ENCODE measurements at places on chromosomes 16 and 17.

- no peak for DNase-seq
These were observed 27.0 kb downstream of the ARHGAP17 start for GRCh38 chr16:24988129-24988518.

GRCh38 chr17:74282587-74283370 lies 8.7 kb downstream of the DNAI2 start:
- DNase-seq = no peak

DNA sequence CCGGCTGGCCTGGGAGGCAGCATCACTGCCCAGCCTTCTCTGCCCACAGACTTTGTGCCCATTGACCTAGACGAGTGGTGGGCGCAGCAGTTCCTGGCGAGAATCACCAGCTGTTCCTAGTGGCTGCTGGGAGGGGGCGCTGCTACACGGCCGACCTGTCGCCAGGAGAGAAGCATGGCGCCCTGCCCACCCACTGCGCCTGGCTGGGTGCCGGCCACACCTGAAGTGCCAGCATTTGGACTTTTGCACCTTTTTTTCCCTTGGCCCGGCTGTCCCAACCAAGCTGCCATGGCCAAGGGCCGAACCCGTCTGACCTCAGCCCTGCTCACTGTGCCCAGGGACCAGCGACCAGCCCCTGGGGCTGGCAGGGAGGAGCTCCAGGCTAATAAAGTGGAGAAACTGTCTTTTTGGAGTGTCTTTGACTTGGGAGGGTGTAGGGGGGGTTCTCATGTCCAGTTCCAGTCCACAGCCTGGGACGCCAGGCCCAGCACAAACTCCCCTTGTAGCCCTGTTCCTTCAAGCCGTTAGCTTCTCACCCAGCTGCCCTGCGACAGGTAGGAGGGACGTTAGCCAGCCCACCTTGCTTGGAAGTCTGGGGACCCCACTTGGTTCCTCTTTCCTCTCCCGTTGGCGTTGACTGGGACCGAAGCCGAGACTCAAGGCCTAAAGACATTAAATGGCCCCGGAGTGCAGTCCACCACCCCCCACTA lies 939 bp upstream of the WDR90 start:
- DNase-seq = no peak

DNA sequence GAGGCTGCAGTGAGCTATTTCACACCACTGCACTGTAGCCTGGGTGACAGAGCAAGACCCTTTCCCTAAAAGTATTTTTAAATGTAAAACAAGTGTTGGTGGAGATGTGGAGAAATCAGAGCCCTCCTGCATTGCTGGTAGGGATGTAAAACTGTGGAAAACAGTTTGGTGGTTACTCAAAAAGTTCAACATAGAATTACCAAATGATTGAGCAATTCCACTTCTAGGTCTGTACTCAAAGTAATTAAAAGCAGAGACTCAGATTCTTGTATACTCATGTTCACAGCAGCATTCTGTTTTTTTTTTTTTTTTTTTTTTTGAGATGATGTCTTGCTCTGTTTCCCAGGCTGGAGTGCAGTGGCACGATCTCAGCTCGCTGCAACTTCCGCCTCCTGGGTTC lies 141.8 kb downstream of the PITPNC1 start:
- DNase-seq = no peak

DNA sequence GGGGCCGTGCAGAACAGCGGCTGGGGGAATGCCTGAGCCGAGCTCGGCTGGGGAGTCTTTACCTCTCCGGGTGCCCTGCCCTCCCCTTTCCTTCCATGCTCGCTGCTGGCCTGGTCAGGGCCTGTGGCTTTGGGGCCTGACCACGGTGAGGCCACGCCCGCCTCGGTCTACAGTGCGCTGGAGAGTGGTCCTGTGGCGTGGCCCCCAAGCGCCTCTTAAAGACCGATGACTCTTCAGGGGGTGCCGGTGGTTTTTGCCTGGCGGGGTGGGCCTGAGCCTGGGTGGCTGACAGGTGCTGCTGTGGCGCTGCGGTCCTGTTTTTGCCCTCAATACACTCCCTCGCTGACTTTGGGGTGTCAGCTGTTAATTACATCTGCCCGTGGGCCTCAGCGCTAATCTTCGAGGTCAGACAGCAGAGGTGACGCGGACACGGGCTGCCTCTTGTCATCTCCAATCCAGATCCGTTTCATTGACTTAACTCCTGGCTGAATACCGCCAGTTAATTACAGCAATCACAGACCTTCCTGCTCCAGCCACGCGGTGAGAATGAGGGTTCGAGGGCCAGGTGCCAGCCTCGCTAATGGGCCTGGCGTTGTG lies 29.7 kb downstream of the GSE1 start:
- DNase-seq = no peak

GRCh38 chr17:83004791-83005380 lies 74.5 kb upstream of the METRNL start:
- no peak for DNase-seq

DNA sequence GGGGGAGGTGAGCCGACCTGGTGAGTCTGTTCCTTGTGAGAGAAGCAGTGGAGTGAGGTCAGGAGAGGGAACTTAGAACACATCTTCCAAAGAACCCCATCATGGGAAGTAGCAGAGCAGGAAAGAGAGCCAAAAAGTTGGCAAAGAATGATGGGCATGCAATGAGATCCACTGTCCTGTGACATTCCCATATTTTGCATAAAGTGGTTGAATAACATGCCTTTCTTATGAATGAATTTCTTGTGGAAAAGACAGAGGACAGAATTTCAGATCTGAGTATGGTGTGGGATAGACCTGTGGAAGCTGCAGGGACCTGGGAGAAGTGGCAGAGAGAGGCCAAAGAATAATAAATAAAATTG lies 41.3 kb downstream of the TMEM100 start:
- no peak for DNase-seq

GRCh38 chr17:68260051-68260762 lies 12.4 kb downstream of the AMZ2 start:
- DNase-seq = peak; percentile 15

GRCh38 chr17:63973930-63974593 lies 1.3 kb upstream of the SCN4A start:
- DNase-seq = no peak

DNA sequence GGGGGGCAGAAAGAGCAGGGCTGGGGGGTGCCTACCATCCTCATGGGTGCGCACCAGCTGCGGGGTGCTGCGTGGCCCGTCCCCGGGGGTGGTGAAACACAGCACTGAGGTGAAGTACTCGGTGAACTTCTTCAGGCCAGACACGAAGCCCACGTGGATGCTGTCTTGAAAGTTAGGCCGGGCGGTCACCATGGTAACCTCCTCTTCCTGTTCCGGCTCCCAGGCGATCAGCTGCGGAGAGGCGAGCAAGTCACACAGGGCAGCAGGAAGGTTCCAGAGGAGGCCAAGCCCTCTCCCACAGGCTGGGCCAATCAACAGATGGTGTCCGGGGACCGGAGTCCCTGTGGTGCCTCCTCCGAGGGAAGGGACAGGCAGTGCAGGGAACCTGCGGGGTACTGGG lies 90.1 kb upstream of the CDC42EP4 start:
- no peak for DNase-seq

- no peak for DNase-seq
These were observed 80.2 kb downstream of the DYNLRB2 start for GRCh38 chr16:80620736-80621605.

- DNase-seq = no peak
These were observed 59.2 kb upstream of the ADORA2B start for GRCh38 chr17:15885770-15886169.

DNA sequence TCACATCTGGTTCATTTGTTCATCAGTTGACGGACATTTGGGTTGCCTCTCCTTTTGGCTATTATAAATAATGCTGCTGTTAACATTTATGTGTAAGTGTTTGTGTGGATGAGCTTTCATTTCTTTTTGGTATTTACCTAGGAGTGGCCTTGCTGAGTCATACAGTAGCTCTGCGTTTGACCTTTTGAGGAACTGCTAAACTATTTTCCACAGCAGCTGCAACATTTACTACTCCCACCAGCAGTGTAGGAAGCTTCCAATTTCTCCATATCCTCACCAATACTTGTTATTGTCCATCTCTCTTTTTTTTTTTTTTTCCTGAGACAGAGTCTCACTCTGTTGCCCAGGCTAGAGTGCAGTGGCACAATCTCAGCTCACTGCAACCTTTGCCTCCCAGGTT lies 20.7 kb upstream of the PLCG2 start:
- no peak for DNase-seq

DNA sequence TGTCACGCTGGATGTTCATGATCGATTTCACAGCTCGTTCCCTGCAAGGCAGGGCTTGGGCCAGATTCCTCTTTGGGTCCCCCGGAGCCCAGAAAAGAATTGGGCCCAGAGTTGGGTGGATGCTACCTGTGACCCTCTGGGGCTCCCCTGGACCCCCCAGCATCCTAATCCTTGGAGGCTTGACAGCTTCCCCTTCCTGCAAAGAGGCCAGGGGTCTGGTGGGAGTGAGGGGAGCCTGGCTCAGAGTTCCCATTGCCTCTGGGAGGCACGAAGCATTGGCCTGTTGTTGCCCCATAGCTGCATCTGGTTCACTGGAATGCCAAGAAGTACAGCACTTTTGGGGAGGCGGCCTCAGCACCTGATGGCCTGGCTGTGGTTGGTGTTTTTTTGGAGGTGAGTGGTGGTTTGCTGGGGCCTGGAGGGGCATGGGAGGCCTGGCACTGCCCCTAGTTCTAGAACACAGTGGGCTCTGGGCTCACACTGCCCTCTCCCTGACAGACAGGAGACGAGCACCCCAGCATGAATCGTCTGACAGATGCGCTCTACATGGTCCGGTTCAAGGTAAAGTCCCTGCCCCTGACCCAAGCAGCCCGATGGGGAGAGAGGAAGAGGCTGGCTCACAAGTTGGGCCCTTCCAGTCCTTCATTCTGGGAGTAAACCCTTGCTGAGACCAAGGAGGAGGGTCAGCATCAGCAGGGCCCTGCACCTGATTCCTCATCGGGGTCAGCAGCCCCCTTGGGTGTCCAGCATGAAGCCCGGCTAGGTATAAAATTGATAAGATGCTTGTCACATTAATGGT lies 7.2 kb downstream of the CA7 start:
- no peak for DNase-seq

DNA sequence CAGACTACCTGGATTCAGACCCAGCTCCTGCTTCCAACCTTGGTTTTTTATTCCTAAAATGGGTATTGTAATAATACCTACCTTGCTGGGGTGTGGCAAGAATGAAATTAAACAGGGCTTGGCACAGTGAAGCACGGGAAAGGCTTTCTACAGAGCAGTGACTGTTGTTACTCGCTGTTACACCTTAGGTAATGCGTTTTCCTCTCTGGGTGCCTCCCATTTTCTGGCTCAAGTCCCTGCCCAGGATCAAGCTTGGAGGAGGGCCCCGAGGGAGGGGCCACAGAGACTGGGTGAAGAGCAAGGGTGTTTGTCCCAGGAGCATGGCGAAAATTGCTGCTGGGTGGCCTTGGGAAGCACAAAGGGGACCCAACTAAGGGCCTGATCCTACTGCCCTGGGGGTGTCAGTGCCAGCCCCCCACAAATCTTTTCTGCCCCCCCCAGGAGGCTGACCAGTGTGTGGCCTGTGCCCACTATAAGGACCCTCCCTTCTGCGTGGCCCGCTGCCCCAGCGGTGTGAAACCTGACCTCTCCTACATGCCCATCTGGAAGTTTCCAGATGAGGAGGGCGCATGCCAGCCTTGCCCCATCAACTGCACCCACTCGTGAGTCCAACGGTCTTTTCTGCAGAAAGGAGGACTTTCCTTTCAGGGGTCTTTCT lies 13.3 kb downstream of the MIEN1 start:
- no peak for DNase-seq

DNA sequence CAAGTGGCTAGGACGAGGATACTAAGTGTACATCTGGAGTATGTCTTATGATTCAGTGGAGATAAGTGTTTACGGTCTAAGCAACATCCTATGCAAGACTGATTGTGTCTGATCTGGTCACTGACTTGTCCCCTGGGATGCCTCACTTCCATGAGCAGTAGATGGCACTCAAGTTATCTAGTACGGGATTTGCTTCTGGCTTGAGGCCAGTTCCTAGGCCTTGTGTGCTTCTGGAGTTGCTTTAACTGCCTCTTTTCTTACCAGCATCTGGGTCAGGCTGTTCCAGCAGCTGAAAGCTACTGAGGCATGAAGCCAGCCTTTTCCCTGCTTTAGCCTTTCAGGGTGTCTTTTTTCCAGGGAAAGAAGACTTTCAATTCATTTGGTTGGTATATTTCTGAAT lies 23.0 kb downstream of the SUPT6H start:
- no peak for DNase-seq

GRCh38 chr17:9897372-9897968 lies 7.6 kb downstream of the RCVRN start:
- no peak for DNase-seq

DNA sequence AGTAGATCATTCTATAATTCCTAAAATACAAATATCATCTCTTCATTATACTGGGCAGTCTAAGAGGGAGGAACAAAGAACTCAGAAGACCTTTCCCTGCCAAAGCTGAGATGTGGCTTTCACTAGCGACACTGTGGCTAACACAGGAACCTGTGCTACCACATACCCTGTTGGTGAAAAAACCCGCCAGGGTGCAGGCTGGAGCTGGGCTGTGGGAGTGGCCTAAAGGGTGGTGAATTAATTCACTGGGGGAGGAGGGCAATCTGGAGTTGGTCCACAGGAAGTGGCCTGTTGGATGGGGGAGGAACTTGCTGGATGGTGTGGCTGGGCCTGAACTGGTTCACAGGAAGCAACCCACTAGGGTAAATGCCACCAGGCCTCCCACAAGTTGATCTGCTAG lies 7.4 kb downstream of the ZNF594 start:
- DNase-seq = no peak

DNA sequence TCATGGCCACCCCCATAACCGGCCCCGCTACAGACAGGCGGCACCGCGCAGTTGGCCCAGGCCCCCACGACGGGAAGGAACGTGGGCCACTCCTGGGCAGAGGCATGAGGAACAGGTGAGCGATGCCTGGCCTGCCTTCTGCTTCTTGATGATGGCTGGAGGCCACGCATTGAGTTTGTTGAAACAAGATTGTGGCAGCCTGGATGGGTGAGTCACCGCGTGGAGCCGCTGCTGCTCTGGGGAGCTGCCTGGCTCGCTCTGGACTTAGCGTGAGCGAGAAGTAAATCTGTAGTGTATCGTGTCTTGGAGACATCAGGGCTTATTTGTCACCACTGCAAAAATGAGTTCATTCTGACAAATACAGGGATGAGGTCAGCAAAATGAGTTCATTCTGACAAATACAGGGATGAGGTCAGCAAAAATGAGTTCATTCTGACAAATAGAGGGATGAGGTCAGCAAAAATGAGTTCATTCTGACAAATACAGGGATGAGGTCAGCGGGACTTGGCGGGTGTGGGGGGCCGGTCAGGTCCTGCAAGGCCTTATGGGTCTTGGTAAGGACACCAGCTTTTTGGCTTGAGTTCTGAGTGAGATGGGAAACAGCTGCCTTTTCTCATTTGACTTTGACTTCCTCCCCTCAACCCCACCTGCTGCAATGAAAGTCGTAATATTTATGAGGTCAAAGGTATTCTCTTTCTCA lies 93.0 kb downstream of the SEC14L1 start:
- no peak for DNase-seq

GRCh38 chr17:80938556-80938955 lies 53.1 kb upstream of the CHMP6 start:
- DNase-seq = no peak
